ENCODE measurements at places on chromosomes 3 and 15. TPM values are rescaled to one million over a fixed set of nuclear protein-coding genes. Genes with fewer than 3 reads are reported as not detected.

- no peak overlapping the region for H3K27ac ChIP-seq
- no peaks in the 10 kb centered on the region for H3K4me1 ChIP-seq
- H3K4me3 ChIP-seq, result no peak overlapping the region
Measured at GRCh38 chr15:63876085-63876662, 42.4 kb upstream of the HERC1 start.

DNA sequence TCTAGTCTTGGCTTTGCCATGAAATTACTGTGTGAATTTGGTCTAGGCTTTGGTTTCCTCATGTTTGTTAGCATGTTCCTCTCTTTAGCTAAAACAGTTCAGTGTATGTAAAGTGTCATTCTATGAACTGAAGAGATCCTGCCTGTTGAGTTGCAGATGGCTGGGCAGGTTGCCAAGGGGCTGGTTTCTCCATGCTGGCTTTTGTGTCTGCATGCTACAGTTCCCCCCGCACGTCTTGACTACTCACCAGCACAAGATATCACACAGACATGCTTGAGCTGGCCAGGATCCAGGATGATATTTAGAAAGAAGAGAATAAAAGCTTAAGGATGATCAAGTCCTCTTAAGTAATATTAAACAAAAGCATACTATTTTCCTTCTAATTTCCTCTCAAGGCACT lies 90.2 kb downstream of the CERS3 start:
- no peaks in the 10 kb centered on the region for H3K27me3 ChIP-seq
- no peaks in the 10 kb centered on the region for H3K4me1 ChIP-seq
- DNase-seq, result no peak
- no peak overlapping the region for H3K4me3 ChIP-seq
- H3K27ac ChIP-seq, result no peak overlapping the region
- H3K36me3 ChIP-seq, result no peaks in the 10 kb centered on the region

DNA sequence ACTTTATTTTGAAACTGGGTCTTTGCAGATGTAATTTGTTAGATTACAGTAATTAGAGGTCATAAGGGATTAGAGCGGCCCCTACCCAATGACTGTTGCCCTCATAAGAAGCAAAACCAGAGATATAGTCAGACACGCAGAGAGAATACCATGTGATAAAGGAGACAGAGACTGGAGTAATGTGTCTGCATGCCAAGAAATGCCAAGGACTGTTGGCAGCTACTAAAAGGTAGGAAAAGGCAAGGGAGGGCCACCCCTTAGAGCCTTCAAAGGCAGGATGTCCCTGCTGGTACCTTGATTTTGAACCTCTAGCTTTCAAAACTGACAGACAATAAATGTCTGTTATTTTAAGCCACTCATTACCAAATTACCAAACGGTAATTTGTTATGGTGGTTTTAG lies 548.2 kb downstream of the FHIT start:
- H3K27ac ChIP-seq, result no peak overlapping the region
- no peaks in the 10 kb centered on the region for H3K36me3 ChIP-seq
- no peaks in the 10 kb centered on the region for H3K27me3 ChIP-seq

- H3K4me1 ChIP-seq, result no peaks in the 10 kb centered on the region
- H3K4me3 ChIP-seq, result no peak overlapping the region
- H3K27me3 ChIP-seq, result peaks cover 4% of the 10 kb centered on the region
Measured at GRCh38 chr3:113268311-113268710, 57.0 kb downstream of the BOC start.

DNA sequence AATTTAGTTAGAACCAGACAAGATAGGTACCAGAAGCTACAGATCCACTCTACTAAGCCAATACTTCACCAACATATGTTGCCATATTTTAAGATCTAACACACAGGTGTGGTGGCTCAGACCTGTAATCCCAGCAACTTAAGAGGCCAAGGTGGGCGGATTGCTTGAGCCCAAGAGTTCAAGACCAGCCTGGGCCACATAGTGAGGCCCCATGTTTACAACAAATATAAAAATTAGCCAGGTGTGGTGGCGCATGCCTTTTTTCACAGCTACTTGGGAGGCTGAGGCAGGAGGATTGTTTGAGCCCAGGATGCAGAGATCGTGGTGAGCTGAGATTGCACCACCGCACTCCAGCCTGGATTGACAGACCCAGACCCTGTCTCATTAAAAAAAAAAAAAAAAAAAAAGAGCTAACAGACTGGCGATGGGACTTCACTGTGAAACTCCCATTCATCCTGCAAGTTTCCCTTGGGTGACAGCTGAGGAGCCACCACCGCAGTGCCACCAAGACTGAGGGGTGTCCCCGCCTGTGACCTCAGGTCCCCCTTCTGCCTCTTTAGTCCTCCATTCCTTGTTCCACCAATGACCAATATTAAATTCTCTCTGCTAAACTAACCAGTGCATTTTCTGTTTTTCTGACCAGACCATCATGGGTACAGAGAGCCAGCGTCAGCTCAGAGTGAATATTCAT lies 163.3 kb downstream of the OR4M2 start:
- no peak overlapping the region for H3K4me3 ChIP-seq
- no peak overlapping the region for H3K27ac ChIP-seq
- no peaks in the 10 kb centered on the region for H3K27me3 ChIP-seq
- no peak for DNase-seq

- DNase-seq, result no peak
- no peaks in the 10 kb centered on the region for H3K27me3 ChIP-seq
- no peak overlapping the region for H3K4me3 ChIP-seq
- H3K27ac ChIP-seq, result no peak overlapping the region
Measured at GRCh38 chr3:136343873-136344555, 93.9 kb downstream of the PCCB start.

- no peaks in the 10 kb centered on the region for H3K27me3 ChIP-seq
- peaks cover 6% of the 10 kb centered on the region for H3K36me3 ChIP-seq
- DNase-seq, result no peak
- H3K4me1 ChIP-seq, result peaks cover 58% of the 10 kb centered on the region
- H3K27ac ChIP-seq, result no peak overlapping the region
Measured at GRCh38 chr15:73989001-73989798, 2.9 kb downstream of the STOML1 start.

- H3K4me1 ChIP-seq, result no peaks in the 10 kb centered on the region
- H3K27me3 ChIP-seq, result no peaks in the 10 kb centered on the region
- DNase-seq, result no peak
- H3K36me3 ChIP-seq, result peaks cover 27% of the 10 kb centered on the region
- no peak overlapping the region for H3K4me3 ChIP-seq
Measured at GRCh38 chr3:128252083-128252482, 98.8 kb downstream of the EEFSEC start.

DNA sequence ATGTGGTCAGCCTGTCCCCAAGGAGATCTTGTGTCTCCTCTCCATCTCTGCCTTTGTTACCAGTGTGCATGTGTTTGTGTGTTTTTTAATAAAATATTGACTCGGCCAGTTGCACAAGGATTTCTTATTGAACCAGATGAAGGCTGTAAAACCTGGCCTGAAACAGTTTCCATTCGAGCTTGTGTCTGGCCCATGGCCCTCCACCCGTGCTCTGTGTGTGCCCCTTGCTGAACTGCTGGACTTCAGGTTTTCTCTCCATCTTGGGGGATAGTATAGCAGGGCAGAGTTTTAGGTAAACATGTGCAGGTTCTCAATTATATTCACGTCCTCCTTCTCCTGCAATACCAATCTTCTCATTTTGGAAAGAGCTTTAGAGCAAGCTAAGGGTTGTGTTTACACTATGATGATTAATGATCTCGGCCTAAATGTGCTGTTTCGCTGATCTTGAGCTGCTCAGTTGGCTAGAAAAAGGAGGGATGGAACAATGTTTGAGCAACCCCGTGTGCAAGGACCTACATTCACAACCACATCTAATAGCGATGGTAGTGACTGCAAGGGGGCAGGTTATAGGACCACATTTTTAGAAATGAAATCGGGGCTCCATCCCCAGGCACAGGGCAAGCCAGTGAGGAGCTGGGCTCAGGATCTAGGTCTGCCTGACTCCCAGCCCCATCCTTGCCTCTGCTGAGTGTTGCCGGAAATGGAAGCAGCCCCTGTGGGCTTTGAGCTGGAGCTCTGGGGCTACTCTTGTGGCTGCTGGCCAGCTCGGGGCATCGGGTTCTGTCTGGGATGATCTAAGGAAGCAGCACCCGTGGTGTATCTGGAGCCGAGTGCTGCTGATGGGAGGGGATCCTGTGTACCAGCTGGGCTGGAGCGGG lies 47.7 kb downstream of the CMTM6 start:
- H3K27ac ChIP-seq, result peak overlapping the region; percentile 83
- no peaks in the 10 kb centered on the region for H3K27me3 ChIP-seq
- DNase-seq, result no peak
- H3K4me3 ChIP-seq, result no peak overlapping the region
- H3K4me1 ChIP-seq, result peaks cover 50% of the 10 kb centered on the region

GRCh38 chr3:154195620-154196356 lies 74.6 kb downstream of the ARHGEF26 start:
- no peaks in the 10 kb centered on the region for H3K4me1 ChIP-seq
- H3K27ac ChIP-seq, result no peak overlapping the region
- no peak for DNase-seq
- no peaks in the 10 kb centered on the region for H3K36me3 ChIP-seq
- no peak overlapping the region for H3K4me3 ChIP-seq
- H3K27me3 ChIP-seq, result peaks cover 3% of the 10 kb centered on the region

GRCh38 chr3:138465925-138466324 lies 31.5 kb downstream of the ESYT3 start:
- H3K4me3 ChIP-seq, result no peak overlapping the region
- peaks cover 7% of the 10 kb centered on the region for H3K27me3 ChIP-seq
- no peaks in the 10 kb centered on the region for H3K4me1 ChIP-seq
- no peak for DNase-seq

Gene PIGBOS1
- 8.9 TPM for total RNA-seq

Gene CLDN11
- total RNA-seq, result not detected

Gene FGD5
- 0.32 TPM for total RNA-seq

Gene FETUB
- total RNA-seq, result not detected

Gene SAMD7
- total RNA-seq, result not detected

Measured in activated CD8-positive, alpha-beta T cell treated with anti-CD3 and anti-CD28 coated beads, Interleukin-2, amount 10 ng/mL, durations not matched to agents 7 days and 5 days (primary cell).